ENCODE measurements at places on chromosomes 2 and 18.

GRCh38 chr2:20141056-20141762 is 83.7 kb downstream of the SDC1 start:
- peak; percentile 91 for DNase-seq

DNA sequence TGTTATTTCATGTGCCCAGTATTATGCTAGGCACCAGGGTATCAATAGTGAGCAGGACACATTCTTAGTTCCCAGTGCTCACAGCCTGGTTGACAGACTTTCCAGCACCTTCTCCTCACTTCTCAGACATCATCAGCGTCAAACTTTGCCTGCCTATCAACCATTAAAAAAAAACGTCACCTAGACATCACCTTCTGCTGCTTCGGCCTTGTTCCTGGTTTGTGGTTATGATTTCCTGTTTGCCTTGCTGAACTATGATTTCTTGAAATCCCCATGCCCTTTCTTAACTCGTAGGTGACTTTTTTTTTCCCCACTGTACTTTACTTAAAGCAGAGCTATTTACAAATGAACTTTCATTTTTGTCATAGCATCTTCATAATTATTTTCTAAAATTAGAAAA is 60.4 kb upstream of the NABP1 start:
- DNase-seq, result no peak

DNA sequence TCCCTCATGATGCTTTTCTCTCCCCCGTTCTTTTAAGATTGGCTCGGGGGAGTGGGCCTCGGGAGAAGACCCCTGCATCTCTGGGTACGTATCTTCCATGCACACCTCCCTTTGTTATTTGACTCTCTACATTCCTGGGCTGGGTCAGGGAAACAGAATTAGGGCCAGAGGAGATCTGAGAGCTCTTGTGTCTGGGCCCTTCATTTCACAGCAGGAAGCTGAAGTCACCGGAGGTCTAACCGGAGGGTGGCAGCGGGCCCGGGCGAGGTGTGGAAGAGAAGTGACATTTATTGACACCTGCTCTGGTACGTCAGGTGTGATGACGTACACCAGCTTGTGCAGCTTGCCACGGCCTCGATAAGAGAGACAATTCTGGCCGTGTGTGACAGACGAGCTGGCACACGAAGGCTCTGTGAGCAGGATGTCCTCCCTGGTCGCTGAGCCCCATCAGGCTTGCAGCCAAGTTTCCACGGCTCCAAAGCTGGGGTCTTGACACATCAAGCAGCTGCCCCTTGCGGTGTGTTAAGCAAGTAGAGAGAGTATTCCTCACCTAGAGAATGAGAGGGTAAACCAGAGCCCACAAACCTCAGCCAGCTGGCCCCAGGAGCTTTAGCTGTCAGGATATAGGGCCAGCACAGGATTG is 30.4 kb downstream of the TOGARAM2 start:
- DNase-seq, result no peak

GRCh38 chr2:60963190-60963589 is 54.3 kb upstream of the PEX13 start:
- DNase-seq, result no peak

- no peak for DNase-seq
Observed at GRCh38 chr2:60840880-60841279, 40.5 kb upstream of the REL start.

- peak; percentile 14 for DNase-seq
Observed at GRCh38 chr2:216188956-216189355, 79.8 kb downstream of the XRCC5 start.

DNA sequence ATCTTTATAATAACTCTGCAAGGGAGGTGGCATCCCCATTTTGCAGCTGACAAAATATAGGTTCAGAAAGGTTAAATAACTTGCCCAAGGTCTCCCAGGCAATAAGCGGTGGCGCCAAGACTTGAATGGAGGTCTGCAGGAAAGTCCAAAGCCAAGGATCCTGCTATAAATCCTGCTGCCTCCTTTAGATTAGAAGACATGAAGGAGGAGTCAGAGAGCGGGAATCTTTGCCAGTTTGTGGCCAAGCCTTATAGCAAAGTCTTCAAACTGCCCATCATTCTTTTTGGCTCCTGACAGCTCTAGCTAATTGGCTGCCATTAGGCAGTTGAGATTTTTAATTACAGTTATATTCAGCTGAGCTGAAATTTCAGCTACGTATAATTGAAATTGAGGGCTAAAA is 114.3 kb downstream of the C1D start:
- no peak for DNase-seq

DNA sequence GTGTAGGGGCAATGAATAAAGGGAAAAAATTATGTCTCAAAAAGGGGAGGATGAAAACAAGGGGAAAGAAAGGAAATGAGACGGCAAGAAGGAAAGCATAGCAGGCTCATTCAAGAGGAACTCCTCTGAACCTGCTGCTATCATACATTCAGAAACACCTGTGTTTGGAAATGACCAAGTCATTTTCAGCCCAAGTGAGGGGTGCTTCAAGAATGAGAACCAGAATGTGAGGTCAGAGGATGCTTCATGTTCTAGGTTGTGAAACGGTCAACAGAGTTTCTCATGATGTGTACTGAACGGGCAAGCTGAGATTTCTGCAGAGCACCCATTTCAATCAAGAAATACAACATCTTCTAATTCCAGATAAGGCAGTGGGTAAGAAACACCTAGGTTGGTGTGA is 1367.2 kb upstream of the CELF4 start:
- DNase-seq, result no peak

- DNase-seq, result no peak
Observed at GRCh38 chr2:241041589-241042158, 43.3 kb downstream of the SNED1 start.

DNA sequence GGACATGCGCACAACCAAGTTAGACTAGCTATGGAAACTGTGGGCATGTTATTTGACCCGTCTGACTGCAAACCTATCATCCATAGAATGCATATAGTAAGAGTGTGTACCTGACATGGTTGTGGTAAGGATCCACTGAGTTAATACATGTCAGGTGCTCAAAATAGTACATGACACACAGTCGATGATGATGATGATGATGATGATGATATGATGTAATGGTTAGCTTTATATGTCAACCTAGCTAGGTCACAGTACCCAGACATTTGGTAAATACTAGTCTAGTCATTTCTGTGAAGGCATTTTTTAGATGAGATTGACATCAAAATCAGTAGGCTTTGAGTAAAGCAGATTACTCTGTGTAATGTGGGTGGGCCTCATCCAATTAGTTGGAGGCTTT is 204.1 kb downstream of the AFF3 start:
- DNase-seq, result no peak

- DNase-seq, result no peak
Observed at GRCh38 chr2:239372835-239373234, 28.0 kb downstream of the HDAC4 start.

DNA sequence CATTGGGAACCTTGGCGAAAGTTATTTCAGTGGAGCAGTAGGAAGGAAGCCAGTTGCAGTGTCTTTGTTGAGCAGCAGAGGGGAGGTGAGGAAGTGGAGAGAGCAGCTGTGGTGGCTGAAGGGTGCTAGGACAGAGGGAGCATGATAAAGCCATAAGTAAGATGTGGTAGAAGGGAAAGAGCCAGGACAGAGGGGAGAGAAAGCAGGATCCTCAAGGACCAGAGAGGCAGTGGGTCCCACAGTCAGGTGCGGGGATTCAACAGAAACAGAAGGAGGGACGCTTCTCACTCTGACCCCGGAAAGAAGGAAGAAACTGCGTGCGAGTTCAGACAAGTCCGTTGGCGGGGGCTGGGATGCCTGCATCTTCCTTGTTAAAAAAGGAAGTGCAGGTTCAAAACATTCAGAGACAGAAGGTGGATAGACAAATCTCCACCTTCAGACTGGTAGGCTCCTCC is at the start of gene CXCR2:
CXCR2 (plus strand) TSS at position 403 of the 455 bp plus-strand sequence. CDS start 8,774 bp downstream, outside the sequence.
- no peak for DNase-seq

GRCh38 chr2:167132906-167133555 is 244.8 kb downstream of the XIRP2 start:
- no peak for DNase-seq

- DNase-seq, result peak; percentile 85
Observed at GRCh38 chr2:109382951-109383350, 230.8 kb downstream of the SEPTIN10 start.

- no peak for DNase-seq
Observed at GRCh38 chr18:10291568-10291981, 162.9 kb upstream of the APCDD1 start.

DNA sequence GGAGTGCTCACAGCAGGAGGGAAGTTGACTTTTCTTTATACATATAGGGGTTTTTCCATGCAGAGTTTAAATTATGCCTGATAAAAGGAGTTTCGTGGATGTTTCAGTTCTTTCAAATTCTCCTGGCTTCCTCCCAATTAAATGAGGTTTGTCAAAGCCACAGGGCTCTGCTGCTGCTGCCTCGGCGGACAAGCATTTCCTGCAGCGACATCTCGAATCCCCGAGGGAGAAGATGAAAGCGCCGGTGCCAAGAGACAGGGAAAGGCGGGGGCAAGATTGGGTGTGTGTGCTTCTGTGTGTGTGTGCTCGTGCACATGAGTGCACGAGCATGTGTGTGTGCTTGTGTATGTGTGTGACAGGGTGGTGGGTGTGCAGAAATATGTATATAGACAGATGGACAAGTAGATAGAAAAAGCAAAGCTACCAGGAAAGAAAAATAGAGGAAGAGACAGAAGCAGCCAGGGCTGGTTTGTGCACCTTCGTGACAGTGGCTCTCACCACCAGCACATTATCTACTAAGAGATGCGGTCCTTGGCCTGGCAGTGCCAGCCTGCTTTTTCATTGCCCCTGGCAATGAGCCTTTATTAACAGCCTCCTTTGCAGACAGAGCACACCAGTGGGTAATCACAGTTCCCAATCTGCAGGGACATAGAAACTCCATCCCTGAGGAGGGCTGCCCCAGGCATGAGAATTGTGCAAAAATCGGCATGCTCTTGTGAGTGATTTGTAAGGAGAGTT is 76.2 kb downstream of the CDK15 start:
- DNase-seq, result peak; percentile 33

DNA sequence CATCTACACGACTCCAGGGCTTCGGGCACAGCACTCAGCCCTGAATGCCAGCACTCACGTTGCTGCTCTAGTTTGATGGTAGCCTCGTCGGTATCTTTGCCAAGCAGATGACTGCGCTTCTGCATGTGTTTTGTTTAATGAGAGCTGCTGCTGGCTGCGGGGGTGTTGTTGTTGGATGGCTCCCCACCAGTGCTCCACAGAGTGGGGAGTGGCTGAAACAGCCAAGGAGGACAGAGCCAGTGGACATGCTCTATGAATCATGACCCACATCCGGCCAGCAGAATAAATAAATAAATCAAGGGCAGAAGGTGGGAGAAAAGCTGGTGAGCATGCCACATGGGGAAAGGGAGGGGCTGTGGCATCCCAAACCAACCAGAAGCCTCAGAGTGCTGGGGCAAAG is 131.2 kb upstream of the SOX11 start:
- peak; percentile 5 for DNase-seq

DNA sequence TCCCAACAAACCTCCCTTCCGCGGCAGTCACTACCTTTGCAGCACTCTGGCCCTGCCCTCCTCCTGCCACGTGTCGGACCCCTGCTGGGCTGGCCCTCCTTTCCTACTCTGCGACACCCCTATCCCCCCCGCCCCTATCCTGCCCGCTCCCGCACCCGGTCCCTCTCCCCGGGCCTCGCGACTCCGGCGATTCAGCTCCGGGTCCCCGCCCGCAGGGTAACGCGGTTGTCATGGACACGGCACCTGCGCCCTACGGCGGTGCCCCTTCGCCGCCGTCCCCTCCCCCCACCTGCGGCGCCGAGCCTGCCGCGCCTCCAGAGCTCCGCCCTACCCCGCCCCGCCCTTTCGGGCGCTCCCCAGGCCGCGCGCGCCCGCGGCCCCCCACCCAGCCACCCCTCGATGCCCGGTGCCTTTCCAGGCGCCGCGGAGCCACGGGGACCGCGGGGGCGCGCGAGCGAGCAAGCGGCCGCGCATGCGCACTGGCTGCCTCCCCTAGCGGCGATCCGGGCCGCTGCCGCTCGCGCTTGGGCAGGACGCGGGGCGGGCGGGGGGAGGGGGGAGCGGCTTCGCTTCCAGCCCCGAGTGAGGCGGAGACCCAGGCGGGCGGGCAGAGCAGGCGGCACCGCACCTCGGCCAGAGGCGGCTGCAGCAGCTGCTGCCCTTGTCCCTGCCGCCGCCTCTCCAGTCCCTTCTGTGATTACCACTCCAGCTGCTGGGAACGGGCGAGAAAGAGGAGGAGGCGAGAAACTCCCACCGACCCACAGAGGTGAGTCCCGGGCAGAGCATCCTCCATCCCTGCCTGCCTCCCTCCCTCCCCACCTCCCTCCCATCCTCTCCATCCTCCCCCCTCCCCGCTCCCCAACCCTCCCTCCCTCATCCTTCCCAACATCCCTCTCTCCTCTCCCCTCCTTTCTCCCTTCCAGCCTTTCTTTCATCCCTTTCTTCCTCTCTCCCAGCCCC is at the start of gene CTNNA2:
CTNNA2 (plus strand) TSS at position 610 of the 960 bp plus-strand sequence.
- DNase-seq, result peak; percentile 6

GRCh38 chr18:68642003-68642402 is 72.9 kb downstream of the TMX3 start:
- no peak for DNase-seq

GRCh38 chr2:222982909-222983265 is 69.1 kb upstream of the KCNE4 start:
- DNase-seq, result no peak

GRCh38 chr2:39508198-39508597 is 71.1 kb upstream of the MAP4K3 start:
- peak; percentile 57 for DNase-seq

DNA sequence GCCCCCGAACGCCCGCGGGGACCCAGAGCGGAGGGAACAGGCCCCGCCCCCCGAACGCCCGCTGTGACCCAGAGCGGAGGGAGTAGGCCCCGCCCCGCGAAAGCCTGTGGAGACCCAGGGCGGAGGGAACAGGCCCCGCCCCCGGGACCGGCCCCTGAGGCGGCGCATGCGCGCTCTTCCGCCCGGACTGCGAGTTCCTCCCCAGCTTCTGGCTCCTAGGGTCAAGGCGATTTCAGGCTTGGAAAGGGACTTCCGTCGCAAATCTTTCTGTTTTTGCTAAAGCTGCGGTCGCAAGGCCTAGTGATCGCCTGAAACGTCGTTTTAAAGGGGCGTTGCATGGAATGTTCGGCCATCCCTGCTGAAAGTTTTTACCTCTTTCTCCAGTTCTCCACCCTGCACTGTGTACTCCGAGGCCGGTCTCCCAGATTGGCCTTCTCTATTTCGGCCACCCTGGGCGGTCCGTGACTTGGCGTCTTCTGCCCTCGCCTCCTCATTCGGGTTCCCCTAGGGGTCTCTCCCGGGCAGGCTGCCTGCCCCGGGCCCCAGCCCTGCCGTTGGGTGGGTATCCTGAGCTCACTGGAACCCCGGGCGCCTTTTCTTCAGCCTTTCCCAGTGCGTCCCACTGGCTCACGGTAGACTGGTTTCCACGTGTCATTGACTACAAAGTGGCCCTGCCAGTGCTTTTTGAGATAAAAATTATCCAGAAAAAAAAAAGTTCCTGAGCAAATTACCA is 372 bp upstream of the WDSUB1 start:
- DNase-seq, result peak; percentile 94

- DNase-seq, result no peak
Observed at GRCh38 chr2:38636069-38636468, 29.8 kb upstream of the GALM start.

All from cardiac fibroblast (primary cell).